ENCODE measurements at places on chromosomes 1 and 21. TPM values are rescaled to one million over a fixed set of nuclear protein-coding genes. Genes with fewer than 3 reads are reported as not detected.

GRCh38 chr1:51898090-51898734 lies 19.7 kb upstream of the NRDC start:
- peak; percentile 78 for DNase-seq

The FTCD gene
- not detected for total RNA-seq

DNA sequence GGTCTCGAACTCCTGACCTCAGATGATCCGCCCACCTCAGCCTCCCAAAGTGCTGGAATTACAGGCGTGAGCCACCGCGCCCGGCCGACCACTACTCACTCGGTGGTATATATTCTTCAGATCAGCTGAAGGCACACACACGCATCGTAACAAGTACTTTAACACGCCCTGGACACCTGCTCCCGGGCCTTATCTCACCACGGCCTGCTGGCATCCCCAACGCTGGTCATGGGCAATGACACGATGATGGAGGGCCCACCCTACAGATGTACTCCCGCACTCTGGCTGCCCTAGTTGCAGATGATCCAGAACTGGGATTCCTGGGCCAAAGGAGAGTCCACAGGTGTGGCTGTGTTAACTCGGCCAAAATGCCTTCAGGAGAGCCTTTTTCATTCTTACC lies 11.6 kb downstream of the UBE2J2 start:
- no peak for DNase-seq

The GPR3 gene
- total RNA-seq: 2.0 TPM

- peak; percentile 74 for DNase-seq
Observed at GRCh38 chr1:6245869-6246496, 2.0 kb downstream of the HES3 start.

GRCh38 chr1:80154176-80154575 lies 1147.6 kb upstream of the ADGRL4 start:
- DNase-seq: no peak

DNA sequence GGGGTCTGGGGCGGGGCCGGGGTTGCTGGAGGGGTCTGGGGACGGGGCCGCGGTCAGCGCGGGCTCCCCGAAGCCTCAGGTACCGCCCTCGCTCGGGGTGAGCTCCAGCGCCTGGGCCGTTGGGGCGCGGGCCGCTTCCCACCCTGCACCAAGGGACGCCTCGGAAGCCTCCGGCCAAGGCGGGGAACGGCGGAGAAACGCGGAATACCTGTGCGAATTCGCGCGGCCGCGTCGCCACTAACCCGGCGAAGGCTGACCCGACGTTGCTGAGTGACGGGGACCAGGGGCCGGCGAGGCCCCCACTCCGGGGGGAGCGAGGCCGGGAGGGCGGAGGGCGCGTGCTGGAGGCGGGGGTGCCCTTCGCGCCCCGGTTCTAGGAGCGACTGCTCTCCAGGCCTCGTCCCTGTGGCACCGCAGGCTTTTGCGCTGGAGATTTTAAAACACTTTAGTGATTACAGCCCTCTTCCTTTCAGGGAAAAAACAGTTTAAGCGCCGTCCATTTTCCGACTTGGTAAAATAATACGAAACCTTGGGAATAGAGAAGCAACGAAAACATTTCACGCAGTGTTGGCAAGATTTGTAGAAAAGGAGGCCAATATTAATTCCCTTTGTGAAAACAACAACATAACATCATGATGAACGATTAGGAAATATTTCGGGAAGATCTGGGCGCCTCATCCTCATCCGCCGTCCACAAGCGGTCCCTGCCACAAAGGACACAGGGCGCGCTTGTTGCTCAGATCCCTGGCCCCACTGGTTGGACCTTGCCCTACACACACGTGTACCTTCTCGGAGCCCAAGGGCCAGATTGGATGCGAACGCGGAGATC lies 971 bp upstream of the GNG4 start:
- peak; percentile 29 for DNase-seq

The FAM151A gene
- total RNA-seq: not detected

The PRRX1 gene
- 2.7 TPM for total RNA-seq

DNA sequence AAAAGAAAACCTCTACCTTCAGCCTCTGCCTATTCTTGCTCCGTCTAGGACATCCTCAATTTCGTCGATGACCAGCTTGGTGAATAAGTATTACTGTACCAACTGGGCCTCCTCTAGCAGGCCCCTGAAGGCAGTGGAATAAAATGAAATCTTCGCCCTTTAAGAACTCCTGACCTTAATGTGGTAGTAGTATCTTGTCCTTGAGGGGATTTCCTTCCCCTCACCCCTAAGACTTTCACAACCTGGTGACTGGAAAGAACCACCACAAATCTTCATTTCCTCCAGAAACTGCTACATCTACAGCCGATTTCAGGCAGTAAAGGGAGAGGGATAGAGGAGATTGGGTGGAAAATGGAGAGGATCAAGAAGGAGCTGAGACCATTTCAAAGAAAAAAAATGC lies 1.6 kb upstream of the HAX1 start:
- DNase-seq: no peak

- DNase-seq: no peak
Observed at GRCh38 chr1:41767534-41768525, 150.9 kb downstream of the HIVEP3 start.

DNA sequence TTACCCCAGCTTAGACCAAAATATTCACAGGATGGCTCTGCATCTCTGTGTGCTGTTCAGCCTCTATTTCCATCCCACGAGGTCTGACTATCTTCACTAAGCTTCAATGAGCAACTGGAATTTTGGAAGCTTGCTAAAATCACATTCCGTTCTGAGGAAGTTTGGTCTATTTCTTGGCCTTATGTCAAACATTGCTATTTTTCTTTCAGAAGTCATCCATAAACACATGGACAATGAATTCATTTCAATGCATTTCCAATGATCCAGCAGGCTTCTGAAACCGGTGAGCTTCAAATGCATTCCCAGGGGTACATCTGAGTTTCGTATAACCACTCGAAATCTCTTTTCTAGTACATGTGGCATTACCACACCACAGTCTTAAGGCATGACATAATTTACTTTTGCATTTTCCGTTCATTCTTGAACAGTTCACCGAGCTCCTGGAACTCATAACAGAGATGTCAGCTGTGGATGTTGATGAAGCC lies 294.1 kb upstream of the KAZN start:
- no peak for DNase-seq

The ERICH3 gene
- not detected for total RNA-seq

DNA sequence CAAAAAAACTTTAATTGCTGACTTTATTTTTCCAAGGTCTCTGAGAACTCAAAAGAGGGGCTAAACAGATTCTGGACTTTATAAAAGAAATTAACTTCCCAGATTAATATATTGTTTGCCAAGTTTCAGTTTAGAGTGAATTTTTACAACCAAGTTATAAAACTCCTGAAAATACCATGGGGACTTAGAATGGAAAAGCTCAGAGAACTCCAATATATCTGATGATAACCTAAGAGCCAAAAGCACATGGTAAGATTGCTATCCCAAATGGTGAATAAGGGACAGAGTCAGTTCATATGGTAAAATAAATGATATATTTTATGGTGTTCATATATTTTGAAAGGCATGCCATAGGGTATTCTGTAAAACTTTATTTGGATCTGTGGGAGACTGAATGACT lies 470.9 kb downstream of the TTLL7 start:
- no peak for DNase-seq

The NCMAP gene
- not detected for total RNA-seq

GRCh38 chr1:173489929-173490328 lies 12.8 kb downstream of the PRDX6 start:
- no peak for DNase-seq

GRCh38 chr1:48036710-48037355 lies 39.6 kb upstream of the TRABD2B start:
- peak; percentile 73 for DNase-seq

DNA sequence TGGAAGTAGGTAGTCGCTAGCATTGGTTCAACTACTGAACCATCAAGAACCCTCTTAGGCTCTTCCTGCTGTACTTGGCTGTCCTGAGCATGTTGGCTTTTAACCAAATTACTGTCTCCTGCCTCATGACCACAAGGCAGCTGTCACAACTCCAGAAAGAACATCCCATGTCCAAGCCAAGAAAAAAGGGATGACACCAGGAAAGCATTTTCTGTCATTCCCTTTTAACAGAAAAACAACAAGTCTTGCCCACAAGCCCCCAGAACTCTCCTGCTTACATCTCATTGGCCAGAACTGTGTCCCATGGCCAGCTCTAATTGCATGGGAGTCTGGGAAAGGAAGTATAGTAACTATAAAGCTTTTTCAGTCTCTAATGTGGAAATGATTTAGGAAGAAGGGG lies 2.4 kb upstream of the RNU5D-1 start:
- DNase-seq: peak; percentile 56

DNA sequence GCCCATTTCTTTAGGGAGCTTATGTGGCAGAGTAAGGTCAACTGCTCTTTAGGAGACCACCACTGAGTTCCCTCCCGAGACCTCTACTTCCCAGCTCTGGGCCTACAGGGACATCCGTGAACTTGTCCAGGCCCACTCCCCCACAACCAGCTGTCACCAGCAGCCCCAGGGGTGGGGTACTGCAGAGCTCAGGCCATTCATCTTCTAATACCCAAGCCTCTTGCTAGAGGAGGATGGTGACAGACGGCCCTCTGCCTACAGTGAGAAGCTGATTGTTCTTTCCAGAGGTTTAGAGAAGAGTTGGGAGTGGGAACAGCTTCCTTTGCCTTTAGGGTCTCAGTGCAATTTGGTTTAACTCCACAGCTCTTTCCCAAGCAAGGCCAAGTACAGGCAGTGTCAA lies 33.2 kb upstream of the ARTN start:
- DNase-seq: no peak

GRCh38 chr1:160637821-160638539 lies 8.9 kb downstream of the SLAMF1 start:
- DNase-seq: peak; percentile 13

DNA sequence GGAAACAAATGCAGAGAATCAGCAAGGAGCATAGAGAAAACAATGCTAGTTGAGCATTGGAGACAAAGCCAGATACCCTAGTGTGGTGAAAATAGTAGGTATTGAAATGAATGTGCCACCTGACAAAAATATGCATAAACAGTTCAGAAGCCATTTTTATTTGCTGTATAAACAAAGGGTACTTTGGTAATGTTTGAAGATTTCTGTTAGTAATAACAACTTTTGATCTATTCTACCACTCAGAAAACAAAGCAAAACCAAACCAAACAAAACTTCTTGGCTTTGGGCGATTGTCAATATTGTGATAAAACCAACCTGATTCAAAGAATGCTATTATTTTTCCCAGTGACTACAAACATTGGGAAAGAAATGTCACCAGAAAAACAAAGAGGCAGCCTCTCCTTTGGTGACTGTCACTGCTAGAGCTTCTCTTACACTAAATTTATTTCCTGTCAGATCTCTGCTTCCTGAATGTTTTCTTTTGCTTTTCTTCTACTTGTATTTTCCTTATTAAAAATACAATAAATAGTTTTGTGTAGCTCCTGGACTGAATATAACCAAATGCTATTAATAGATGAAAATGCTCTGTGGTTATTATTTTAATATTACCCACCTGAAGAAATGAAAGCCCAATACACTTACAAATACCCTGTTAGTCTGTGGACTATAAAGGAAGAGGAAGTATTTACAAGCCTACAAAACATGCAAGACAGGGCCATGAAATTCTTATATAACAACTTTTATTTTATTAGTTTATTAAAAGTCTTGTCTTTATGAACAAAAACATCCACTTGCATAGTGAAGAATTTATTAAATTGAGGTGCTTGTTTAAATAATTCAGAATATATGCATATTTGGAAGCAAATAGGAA lies 5.7 kb downstream of the ATP6V1G3 start:
- no peak for DNase-seq

DNA sequence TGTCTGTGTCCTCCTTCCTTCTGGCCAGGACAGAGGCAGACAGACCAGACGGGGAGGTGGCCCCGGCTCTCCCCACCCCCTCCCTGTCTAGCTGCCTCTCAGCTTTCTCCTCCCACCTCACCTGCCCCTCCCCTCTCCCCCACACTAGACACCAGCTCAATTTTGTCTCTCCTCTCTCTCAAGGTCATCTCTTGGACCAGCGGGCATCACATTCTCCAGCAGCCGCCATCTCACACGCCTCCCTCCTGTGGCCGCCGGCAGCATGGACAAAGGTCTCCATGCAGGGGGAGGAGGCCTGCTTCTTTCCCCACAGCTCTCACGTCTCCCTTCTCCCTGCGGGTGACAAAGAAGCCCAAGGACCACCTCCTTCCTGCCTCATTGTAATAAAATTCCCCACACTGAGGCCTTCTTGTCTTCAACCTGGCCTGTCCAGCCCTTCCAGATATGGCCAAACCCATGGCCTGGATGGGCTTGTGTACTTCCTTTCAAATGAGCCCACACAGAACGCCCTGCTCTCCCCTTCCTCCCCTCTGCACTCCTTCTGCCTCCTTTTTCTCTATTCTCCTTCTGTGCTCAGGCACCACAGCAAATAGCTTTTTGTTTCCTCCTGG lies 14.6 kb downstream of the OPTC start:
- DNase-seq: no peak

The SPRR1A gene
- total RNA-seq: not detected

- peak; percentile 76 for DNase-seq
Observed at GRCh38 chr1:67532452-67533216, 102.4 kb upstream of the SERBP1 start.

The CD244 gene
- not detected for total RNA-seq
